MCF 10A (cell line): ENCODE measurements at places on chromosomes 4 and X. TPM values are rescaled to one million over a fixed set of nuclear protein-coding genes. Genes with fewer than 3 reads are reported as not detected.

GRCh38 chr4:97987019-97987648, 156.1 kb downstream of the STPG2 start:
- peak; percentile 49 for DNase-seq

RAPGEF2 gene
- total RNA-seq: 26.3 and 27.4 TPM in 2 replicates

DNA sequence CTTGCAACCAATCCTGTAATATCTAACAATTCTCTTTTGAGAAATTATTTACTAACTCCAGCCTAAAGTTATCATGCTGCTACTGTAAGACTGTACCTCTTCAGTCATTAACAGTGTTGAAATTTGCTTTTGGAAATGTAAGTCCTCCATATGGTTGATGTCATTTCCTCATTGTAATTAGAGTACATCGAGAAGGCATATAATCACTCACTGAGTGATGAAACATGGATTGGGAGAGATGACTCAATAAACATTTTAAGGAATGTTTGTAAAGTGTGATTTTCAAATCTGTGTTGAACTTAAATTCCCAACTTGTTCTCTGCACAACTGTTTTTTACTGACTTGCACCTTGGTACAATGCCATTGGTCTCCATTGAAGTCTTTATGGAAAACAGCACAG, 61.2 kb downstream of the HMGB2 start:
- DNase-seq: peak; percentile 57

GRCh38 chrX:150365990-150366911, 3.1 kb downstream of the MAMLD1 start:
- peak; percentile 16 for DNase-seq

GRCh38 chr4:166798126-166798525, 436.2 kb downstream of the SPOCK3 start:
- DNase-seq: no peak

TLR2 gene
- 0.23 and 0.49 TPM in 2 replicates for total RNA-seq

CENPE gene
- 25.2 and 32.4 TPM in 2 replicates for total RNA-seq

- no peak for DNase-seq
Measured at GRCh38 chr4:72709475-72709874, 140.5 kb upstream of the ADAMTS3 start.

GRCh38 chr4:147526272-147526654, 45.4 kb downstream of the EDNRA start:
- DNase-seq: no peak

STPG2 gene
- total RNA-seq: 0.22 and 0.61 TPM in 2 replicates

GRCh38 chrX:132488180-132488705, 595 bp downstream of the MBNL3 start:
- DNase-seq: peak; percentile 38

MAPK10 gene
- total RNA-seq: 4.7 and 5.3 TPM in 2 replicates

- no peak for DNase-seq
Measured at GRCh38 chrX:100830143-100830542, 10.0 kb downstream of the CSTF2 start.
